Activated gamma-delta T cell treated with Interleukin-2 at 50 U/mL for 16 hours (primary cell): ENCODE measurements at places on chromosomes 7 and 10.

- no peak for DNase-seq
Observed at GRCh38 chr10:131250454-131251145, 60.9 kb downstream of the TCERG1L start.

- DNase-seq = no peak
Observed at GRCh38 chr10:23338155-23338828, 6.3 kb downstream of the C10orf67 start.

- DNase-seq = no peak
Observed at GRCh38 chr7:100373261-100373831, at the start of gene PILRA. Gene PILRA, plus strand, starts transcription at chr7:100373487. Its CDS starts 170 bp downstream, at chr7:100373657.

DNA sequence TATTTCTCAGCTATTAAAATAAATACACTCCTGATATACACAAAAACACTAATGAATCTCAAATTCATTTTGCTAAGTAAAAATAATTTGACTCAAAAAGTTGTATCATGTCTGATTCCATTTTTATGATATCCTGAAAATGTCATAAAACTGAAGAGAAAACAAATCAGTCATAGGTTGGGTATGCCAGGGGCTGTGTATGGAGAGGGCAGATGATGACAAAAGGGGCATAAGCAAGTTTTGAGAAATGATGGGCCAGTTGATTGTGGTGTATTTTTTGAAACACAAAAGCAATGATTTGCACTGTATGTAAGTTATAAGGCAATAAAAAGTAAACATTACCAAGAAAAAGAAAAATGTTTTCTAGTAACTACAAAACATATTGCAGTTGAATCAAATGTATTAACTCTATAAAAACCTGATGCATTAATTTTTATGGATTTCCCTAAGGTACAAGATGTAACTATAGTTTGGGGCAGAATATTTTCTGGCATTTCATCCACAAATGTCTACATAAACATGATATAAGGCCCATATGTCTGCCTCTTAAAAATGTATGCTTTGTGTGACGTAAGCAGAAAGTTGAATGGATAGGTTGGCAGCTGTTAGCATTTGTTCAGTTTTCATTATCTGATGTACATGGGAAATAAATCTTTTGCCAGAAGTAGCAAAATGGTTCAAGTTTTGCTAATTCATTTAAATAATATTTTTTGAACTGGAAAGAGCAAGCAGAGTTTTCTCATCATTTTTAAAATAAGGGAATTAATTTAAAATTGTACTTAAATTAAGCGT is 35.1 kb upstream of the ING3 start:
- DNase-seq = no peak

GRCh38 chr7:139738101-139738489 is 39.7 kb downstream of the HIPK2 start:
- no peak for DNase-seq

GRCh38 chr10:47378183-47378510 is 5.9 kb downstream of the ZNF488 start:
- no peak for DNase-seq

- DNase-seq = no peak
Observed at GRCh38 chr10:96746503-96746902, 26.2 kb upstream of the PIK3AP1 start.

- DNase-seq = no peak
Observed at GRCh38 chr10:9681655-9682054, 1336.0 kb upstream of the CELF2 start.

DNA sequence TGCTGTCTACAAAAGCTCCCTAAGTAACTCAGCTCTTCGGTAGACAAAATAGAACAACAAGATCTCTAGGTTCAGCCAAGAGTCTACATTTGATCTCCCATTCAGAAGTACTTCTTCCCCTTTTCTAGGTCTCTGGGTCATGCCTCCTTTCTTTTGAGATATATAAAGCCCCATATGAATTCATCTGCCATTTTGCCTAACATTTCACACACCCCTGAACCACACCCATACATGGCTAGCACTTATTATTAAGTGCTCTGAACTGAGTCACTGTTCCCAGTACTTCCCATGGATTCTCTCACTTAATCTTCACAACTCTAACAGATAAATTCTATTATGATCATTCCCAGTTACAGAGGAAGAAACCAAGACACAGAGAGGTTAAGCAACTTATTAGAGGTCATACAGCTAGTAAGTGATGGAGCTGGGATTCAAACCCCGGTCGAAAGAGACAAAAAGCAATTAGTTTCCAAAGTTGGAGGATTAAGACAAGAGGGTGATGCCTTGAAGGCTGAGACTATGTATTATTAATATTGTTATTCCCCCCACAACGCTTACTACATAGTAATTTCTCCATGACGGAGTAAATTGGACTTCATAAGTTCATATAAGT is 17.3 kb downstream of the MYOF start:
- DNase-seq = no peak

DNA sequence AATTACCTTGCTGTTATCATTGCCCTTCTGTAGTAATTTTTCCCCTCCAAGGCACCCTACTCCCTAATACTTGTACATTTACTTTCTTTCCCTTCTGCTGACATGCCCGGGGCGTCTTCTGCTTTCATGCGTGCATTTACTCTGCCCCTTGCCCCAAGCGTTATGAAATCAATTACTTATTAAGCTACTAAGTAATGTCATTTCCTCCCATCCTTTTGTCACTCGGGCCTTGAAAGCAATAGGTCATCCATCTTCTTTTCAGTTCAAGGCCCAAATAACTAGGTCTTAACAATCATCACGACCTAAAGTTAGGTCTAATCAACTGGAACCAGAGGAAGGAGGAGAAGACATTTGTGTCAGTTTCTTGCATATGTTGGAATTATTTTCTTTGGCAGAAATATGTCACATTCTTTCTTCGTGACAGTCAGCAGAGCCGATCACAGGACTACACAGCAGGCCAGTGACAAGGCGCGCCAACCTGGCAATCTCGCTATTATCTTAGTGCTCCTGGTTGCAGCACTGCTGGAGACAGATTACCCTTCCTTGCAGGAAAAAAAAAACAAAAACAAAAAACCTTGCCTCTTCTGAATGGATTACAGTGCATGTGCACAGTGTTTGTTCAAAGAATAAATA is 179.2 kb downstream of the RELN start:
- no peak for DNase-seq

GRCh38 chr10:72034040-72034499 is 54.3 kb downstream of the SPOCK2 start:
- DNase-seq = no peak

GRCh38 chr7:8601121-8601520 is 167.7 kb downstream of the NXPH1 start:
- DNase-seq = no peak

DNA sequence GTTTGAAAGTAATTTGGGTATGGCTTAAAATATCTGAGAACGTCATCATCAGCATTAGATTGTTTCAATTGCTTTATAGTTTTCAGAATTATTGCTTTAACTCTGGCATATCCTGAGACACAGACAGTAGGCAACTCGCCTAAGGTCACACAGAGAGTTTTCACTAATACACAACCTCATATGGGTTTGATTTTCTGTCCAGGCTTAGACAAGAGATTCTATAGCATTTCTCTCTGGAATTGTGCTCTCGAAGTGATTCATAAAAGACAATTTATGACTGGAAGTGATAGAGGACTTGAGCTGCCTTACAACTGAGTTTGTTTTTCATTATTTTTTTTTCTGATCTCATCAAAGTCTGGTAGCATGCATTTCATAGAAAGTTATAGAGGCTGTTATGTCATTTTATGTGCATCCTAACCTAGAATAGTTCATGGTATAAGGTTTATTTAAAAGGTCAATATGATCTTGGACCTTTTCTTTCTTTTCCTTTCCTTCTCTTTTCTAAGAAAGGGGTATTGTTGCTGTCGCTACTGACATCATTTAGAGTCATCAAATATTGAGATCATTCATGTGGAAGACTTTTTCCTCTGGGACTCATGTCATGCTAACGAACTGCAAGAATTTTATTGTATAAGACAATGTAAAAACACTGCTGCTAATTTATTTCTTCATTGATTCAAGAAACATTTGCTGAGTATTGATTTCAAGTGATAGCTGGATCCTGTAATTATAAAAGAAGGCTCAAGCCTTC is 278.2 kb downstream of the PLXDC2 start:
- DNase-seq = no peak
